ENCODE measurements at places on chromosomes 3 and 15.

DNA sequence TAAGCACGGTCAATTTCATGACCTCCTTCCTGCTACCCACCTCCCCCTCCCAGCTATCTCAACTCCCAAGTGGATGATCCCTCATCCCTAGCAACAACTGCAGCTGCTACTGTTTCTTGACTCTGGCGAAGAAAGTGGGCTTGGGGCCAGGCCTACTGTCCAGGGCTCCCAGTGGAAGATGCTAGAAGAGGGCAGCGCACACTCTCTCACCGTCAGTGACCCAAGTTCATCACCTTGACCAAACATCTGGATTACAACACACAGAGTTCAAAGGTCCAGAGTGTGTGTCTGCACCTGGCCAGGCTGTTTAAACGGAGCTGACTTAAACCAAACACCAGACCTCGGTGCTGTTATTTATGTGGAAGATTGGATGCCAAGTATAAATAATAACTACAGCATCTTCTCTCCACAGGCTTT is 385.6 kb downstream of the SHQ1 start:
- no peak for DNase-seq

GRCh38 chr15:26103002-26103404 is 239.9 kb upstream of the ATP10A start:
- no peak for DNase-seq

DNA sequence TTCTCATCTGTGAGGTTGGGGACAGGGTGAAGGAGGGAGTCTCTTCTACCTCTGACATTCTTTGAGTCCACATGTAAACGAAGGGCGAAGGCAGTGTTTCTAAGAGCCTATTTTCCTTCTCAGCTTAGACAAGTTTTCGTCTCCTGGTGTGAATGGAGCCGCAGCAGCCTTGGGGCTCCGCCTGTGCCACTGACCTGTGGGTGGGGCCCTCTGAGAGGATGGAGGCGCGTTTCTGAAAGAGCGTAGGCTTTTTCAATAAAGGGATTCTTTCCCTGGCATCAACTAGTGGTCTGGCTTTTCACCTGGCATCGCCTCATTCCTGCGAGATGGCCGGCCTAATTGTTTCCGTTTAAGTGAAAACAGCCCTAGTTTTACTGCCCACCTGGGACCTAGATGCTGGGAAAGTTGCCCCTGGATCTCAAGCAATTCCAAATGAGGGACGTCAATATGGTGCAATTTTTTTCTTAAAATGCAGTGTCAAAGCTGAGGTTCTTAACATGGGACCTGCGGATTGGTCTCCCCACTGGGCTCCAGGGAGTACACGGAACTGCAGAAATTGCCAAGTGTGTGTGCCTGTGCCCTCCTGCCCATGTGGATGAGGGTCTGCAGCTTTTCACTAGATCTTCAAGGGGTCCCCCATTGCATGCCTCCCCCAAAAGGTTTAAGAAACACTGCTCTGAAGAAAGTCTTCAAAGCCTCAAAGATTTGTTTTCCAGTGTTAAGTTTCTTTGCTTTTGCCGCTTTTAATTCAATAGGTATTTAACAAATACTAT is 958 bp downstream of the GLDN start:
- DNase-seq: no peak

GRCh38 chr3:119595639-119596334 is 1.9 kb upstream of the PLA1A start:
- no peak for DNase-seq

- DNase-seq: no peak
Measured at GRCh38 chr3:71045917-71046282, 537.6 kb downstream of the FOXP1 start.

GRCh38 chr15:38817427-38818156 is 253.0 kb upstream of the RASGRP1 start:
- DNase-seq: peak; percentile 65

DNA sequence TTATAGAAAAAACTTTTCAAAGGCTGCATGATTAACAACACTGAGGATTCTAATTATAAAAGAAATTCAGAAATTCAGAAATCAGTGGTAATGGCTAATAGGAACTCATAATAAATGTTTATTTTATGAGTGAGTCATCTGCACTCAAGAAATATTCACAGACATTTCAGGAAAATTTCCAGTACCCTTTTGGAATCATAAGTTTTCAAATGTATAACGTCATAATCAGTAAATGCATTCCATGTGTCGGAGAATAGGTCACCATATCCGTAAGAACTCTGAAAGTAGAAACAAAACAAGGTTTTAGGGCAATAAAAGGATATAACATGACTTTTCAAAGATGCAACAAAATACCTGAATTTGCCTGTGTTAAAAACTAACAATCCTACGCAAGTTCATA is 24.7 kb downstream of the EOGT start:
- DNase-seq: no peak

- no peak for DNase-seq
Measured at GRCh38 chr3:53643757-53644156, 149.3 kb downstream of the CACNA1D start.

GRCh38 chr3:30368978-30369377 is 237.4 kb upstream of the TGFBR2 start:
- no peak for DNase-seq

GRCh38 chr3:47899495-47900108 is 96.7 kb downstream of the DHX30 start:
- DNase-seq: no peak

- no peak for DNase-seq
Measured at GRCh38 chr15:49984436-49984835, 134.6 kb downstream of the ATP8B4 start.

DNA sequence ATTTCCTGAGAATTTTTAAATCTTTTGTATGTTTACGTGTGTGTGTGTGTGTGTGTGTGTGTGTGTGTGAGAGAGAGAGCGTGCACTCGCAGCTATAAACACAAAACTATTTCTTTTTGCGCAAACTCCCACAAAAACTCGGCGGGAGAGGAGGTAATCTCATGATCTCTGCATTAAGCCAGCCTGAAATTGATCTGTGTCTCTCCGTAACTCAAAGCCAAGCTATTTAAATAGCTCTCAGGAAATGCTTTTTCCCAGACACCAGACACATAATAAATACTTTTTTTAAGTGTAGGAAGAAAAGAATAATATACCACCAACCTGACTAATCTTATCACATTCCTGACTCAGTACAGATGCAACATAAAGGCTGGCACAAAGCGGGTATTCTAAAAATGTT is 226.8 kb downstream of the MAGI1 start:
- DNase-seq: no peak

- no peak for DNase-seq
Measured at GRCh38 chr15:57134071-57134605, 215.7 kb downstream of the TCF12 start.

- DNase-seq: no peak
Measured at GRCh38 chr3:197883541-197883940, 66.4 kb upstream of the RPL35A start.

GRCh38 chr3:124248471-124249028 is 256.6 kb upstream of the ROPN1 start:
- no peak for DNase-seq

- no peak for DNase-seq
Measured at GRCh38 chr15:64732156-64732860, 43.1 kb downstream of the RBPMS2 start.

DNA sequence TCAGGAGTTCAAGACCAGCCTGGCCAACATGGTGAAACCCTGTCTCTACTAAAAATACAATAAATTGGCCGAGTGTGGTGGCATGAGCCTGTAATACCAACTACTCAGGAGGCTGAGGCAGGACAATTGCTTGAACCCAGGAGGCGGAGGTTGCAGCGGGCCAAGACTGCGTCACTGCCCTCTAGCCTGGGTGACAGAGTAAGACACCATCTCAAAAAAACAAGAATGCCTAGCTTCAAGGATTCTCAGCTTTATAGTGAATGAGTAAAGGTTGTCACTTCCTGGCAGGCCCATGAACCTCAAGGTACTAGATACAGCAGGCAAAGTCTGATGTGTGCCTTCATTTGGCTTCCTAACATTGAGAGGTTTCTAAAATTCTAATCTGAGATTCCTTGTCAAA is 14.4 kb downstream of the THOC7 start:
- no peak for DNase-seq

DNA sequence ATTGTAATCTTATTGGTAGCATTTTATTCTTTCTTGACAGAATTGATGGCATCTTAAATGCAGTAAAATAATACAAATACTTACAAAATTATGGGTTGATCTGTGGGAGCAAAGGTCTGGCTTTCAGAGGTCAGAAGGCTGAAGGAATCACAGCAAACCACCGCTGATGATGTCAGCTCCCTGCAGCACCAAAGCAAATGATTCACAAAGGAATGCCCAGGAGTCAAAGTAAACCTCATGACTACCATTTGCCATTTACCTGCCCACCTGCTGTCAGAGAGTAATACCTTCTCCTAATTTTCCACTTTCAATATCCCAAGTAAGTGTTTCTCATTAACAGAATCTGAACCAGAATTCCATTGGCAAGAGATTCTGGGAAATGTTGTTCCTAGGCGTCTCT is 46.1 kb downstream of the CPA3 start:
- DNase-seq: no peak

DNA sequence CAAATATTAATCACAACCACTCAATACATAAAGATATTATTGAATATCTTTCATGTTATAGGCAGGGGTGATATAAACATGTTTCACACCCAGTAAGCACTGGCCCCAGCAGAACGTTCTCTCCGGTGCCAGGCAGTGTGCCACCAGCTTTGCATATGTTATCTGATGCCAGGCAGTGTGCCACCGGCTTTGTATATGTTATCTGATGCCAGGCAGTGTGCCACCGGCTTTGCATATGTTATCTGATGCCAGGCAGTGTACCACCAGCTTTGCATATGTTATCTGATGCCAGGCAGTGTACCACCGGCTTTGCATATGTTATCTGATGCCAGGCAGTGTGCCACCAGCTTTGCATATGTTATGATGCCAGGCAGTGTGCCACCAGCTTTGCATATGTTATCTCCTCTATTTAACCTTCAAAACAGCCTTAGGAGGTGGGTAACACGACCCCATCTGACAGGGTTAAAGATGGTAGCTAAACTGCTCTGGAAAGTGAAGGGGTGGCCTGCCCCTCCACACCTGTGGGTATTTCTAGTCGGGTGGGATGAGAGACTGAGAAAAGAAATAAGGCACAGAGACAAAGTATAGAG is 6.9 kb downstream of the MUC20 start:
- no peak for DNase-seq

DNA sequence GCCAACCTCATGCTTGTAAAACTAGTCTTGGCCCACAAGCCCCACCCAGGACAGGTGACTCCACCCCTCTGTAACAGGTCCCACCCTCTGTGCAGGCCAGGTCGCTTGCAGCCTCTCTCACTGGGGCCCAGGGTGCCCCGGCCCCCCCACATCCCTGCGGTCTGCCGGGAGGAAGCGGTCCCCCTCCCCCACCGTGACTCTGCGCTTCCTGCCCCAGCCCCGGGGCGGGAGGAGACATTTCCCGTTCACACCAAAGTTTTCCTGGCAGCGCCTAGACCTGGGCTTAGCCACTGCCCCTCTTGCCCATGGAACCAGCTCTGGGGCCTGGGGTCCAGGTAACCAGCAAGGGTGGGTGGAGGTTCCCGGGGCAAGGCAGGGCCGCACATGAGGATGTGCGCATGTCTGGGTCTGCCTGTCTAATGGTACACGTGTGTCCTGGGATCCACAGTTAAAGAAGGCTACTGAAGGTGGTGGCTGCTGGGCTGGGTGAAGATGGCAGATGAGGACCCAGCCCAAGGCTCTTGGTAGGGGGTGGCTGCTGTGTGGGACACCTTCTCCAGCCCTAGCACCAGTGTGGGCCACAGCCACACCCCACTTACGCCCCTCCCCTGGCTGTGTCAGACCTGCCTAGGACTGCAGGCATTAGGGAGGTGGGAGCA is 8.4 kb downstream of the NBEAL2 start:
- DNase-seq: peak; percentile 77

DNA sequence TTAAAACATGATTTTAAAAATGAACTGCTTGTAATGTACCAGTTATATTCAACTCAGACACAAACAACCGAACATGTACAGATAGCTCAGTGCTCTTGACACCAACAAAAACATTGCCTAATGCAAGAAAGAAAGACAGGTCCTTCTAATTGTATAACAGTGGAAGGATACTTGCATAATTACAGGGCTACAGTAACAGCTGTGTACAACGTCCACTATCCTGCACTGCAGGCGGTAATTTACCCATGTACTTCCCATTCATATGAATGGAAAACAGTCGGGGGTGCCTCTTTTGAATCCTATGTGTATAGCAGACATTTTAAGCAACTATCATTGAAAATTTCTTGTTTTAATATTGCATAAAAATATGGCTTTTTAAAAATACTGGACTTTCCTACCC is 41.1 kb upstream of the PLSCR5 start:
- no peak for DNase-seq

DNA sequence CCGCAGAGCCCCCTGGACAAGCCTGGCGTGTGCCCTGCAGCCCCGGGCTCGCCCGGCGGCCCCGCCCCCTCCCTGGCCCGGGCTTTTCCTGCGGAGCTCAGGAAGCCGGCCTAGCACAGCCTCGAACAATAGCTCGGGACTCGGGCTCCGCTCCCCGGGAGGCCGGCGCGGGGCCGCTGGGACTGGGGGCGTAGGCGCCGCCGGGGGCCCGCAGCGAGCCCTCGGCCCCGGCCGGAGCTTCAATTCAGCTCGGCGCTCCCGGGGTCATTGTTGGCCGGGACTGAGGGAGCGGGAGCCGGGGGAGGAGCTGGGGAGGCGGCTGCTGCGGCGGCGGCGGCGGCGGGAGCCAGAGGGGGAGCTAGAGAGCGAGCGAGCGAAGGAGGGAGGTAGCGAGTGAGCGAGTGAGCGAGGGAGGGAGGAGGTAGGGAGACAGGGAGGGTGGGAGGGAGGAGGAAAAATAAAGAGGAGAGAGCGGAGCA is 41.0 kb upstream of the ROPN1 start:
- DNase-seq: peak; percentile 21

DNA sequence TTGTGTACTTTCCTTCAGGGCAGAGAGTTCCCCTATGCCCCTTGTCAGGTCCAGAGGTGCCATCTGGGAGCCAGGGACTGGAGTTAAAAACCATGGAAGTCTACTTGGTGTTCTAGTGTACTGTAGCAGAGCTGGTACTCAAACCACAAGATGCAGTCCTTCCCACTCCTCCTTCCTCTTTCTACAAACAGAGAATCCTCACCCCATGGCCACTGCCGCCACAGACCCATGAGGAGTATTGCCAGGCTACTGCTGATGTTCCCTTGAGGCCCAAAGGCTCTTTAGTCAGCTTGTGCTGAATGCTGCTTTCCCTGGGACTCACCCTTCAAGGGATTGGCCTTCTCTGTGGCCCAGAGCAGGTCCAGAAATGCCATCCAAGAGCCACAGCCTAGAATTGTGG is 229.2 kb upstream of the ZPLD1 start:
- no peak for DNase-seq

- DNase-seq: no peak
Measured at GRCh38 chr3:167125612-167126407, 254.3 kb downstream of the ZBBX start.

DNA sequence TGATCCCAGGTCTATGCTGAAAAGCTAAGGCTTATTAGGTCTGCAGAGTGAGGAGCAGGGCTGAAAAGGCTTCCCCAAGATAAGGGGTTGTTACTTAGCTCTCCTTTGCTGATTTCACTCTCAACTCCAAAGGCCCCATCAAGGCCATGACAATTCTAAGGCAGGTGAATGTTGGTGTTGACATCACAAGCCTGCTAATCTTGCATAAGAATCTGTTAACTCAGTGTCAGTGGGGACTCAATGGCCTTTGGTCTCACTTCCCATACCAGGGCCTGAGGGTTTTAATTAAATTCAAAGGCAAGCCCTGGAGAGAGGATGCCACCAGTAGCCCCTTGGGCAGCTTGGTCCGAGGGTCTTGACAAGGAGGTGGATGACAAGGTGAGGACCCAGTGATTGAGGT is 9.4 kb upstream of the ALAS1 start:
- no peak for DNase-seq

Measured in activated CD4-positive, alpha-beta T cell treated with anti-CD3 and anti-CD28 coated beads for 1 hour (primary cell).